ENCODE measurements at places on chromosomes 7 and 10.
A peak's percentile ranks its signal among the peaks of the same experiment; 100 is the strongest.

- no peak for DNase-seq
These were observed 551.8 kb downstream of the DNAJB6 start for GRCh38 chr7:157888579-157888978.

DNA sequence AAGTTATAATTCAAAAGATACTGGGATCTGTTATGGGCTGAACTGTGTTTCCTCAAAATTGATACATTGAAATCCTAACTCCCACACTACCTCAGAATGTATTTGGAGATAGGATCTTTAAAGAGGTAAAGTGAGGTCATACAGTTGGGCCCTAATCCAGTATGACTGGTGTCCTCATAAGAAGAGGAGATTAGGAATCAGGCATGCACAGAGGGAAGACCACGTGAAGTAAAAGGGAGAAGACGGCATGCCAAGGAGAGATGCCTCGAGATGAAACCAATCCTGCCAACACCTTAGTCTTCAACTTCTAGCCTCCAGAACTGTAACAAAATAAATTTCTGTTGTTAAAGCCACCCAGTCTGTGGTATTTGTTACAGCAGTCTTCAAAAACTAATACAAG, 5.9 kb upstream of the CFAP69 start:
- DNase-seq, result no peak

GRCh38 chr10:117530791-117531190, 11.8 kb upstream of the EMX2 start:
- no peak for DNase-seq

GRCh38 chr7:99927536-99927935, 1.9 kb downstream of the GJC3 start:
- no peak for DNase-seq

DNA sequence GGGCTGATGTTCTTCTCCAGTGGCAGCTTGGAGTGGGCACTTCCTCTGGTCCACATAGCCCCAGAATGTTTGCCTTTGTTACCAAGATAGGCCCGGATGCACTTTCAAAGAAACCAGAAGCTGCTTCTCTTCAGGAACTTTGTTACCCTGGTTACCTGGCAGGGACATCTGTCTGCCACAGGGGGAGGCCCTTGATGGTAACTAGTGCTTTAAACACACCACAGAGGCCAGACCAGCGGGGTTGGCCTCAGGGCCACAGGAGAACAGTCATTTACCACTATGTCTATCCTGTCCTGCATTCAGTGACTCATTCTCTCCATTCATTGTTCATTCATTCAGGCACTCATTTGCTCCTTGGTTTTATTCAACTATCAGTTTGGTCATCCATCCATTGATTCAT, 11.9 kb upstream of the PLEKHA1 start:
- DNase-seq, result no peak

DNA sequence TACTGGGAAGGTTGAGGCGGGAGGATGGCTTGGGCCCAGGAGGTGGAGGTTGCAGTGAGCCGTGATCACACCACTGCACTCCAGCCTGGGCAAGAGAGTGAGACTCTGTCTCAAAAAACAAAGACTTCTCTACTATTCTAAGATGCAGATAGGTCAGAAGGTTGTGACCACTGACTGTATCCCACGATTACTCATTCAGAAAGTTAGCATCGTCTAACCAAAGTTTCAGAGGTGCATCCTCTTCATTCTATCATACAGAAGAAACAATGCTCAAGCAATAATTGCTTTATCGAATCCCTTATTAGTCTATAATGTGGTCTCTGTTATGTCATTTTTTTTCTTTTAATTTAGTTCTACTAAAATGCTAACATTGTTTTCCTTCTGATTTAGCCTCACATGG, 348.7 kb upstream of the LRGUK start:
- no peak for DNase-seq

DNA sequence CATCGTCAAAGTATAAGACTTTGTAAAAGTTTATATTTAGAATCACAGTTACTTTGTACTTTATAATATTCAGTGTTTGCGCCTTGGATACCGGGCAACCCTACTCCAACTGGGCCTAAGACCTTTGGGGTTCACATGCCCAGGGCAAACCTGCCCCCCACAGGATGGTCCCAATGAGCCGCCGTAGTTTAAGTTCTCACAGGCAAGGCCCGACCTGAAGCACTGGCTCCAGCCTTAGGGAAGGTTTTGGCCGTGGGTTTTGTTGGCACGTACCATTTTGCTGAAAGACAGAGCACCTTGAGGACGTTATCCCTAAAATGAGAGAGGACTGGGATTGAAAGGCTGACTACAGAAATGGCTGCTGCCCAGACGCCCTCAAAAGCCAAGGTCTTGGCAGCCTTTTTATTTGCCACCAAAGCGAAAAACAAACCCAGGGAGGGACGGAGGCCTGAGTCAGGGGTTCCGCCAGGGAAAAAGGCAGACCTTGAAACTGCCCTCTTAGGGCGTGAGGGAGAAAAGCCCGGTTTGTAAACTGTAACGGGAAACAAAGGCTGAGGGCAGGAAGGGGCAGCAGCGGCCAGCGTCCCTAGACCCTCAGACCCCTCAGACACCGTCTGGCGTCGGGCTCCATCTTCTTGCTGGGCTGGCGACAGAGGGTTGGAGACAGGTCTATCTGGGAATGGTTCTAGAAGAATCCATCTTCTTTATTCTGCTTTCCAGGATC, at the start of gene CCDC172:
CCDC172 (plus strand) TSS at position 222 of the 724 bp plus-strand sequence. CDS start 564 bp downstream, outside the sequence.
- DNase-seq, result no peak

- no peak for DNase-seq
These were observed 17.8 kb downstream of the PYROXD2 start for GRCh38 chr10:98397089-98397600.

- DNase-seq, result no peak
These were observed 169.8 kb downstream of the SGMS1 start for GRCh38 chr10:50453940-50454339.

GRCh38 chr10:104540181-104540580, 100.9 kb upstream of the SORCS3 start:
- no peak for DNase-seq

GRCh38 chr7:132049462-132050304, 493.3 kb upstream of the PODXL start:
- peak; percentile 38 for DNase-seq

GRCh38 chr7:51639661-51640334, 323.2 kb upstream of the COBL start:
- no peak for DNase-seq

DNA sequence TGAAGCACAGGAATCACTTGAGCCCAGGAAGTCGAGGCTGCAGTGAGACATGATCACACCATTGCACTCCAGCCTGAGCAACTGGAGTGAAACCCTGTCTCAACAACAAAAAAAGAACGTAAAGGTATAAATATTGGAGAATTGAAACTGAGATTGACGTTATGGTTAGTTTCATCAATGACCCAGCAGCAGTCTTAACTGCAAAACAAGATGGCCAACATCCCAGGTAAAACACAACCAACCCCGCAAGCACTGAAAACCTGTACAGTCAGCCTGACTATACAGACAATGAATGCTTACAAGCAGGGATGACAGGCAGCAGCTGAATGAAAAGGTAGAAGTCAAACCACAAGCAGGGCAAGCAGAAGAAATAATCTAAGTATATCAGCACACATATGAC, 34.7 kb downstream of the WAPL start:
- no peak for DNase-seq

DNA sequence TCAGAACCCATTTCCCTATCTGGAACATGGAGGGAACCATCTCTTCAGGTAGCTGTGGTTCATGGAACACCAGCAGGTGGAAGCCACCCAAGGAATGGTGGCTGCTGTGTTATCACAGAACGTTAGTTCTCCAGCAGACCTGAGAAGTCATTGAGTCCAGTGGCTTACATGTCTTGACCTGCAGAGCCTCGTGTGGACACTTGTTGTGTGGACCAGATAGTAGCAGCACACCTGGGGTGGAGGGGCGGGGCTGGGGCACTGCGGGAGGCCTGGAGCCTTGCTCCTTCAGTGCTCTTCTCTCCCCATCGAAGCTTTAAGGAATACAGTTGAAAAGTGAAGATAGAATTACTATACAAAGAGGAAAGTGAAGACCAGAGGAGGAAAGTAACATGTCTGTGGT, 42.4 kb downstream of the VWA2 start:
- DNase-seq, result no peak

GRCh38 chr10:90992462-90992861, 71.6 kb upstream of the ANKRD1 start:
- no peak for DNase-seq

GRCh38 chr7:91812388-91812787, 68.1 kb downstream of the MTERF1 start:
- no peak for DNase-seq

- DNase-seq, result no peak
These were observed 6.5 kb upstream of the ERLIN1 start for GRCh38 chr10:100192350-100192749.

DNA sequence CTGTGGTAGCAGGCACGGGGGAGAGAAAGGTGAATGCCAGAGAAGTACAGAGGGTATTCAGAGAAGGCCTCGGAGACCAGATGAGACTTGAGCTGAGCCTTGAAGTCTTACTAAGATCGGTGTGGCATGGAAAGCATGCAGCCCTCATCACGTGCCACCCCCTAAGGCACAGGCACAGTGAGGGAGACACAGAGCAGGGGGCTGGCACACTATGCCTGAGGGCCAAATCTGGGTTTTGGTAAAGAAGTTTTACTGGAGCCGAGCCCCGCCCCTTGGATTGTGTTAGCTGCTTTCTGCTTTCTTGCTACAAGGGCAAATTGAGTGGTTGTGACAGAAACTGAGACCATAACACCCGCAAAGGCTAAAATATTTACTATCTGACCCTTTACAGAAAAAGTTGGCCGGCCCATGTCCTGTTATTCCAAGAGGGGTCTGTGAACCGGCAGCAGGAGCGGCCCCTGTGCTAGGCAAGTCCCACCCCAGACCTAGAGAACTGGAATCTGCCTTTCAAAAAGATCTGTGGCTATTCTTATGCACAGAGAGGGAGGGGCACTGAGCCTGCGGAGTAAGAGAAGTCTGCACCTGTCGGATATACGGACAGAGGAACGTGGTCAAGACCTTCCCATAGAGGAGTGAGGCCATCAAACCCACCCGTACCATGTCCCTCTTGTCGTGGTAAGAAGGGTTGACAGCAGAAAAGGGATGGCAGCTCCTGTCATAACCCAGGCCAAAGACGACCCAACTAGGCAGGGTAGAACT, 109.3 kb upstream of the RHEB start:
- no peak for DNase-seq

- DNase-seq, result no peak
These were observed 46.3 kb downstream of the MTPN start for GRCh38 chr7:135930565-135931461.

DNA sequence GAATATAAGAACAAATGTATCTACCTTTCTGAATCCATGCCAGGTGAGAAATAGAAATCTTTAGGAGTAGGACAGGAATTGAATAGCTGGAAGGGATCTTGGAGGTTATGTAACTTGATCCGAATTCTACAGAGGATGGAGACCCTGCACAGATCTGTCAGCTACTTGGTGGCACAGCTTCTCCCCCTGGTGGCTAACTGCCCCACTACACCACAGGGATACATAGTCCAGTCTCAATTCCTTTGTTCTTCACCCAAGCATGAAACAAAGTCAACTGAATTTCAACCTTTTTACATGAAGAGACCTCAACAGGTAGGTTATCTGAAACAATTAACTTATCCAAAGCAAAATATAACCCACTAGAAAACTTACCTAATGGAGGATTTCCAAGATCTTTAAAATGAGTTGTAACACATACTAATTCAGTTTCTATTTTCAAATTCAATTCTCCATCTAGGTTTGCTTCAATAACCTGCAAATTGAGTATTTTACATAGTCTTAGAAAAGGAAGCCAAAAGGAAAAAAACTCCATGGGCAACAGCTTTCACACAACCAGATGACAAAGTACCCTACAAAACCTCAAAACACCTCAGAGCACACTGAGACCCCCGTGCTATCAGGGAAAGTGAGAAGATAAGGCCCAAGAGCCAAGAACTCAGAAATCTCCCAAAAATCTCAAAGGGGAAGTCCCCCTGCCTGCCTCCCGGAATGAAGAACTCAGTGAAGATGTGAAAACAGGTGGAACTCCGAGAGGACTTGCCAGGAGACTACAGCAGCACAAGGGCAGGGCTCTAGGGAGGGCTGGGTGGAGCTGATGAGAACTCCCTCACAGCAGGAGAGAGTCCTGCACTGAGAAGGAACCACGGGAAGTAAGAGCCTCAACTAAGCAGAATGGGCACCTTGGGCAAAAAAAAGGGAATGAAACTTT, 10.3 kb downstream of the HUS1 start:
- peak; percentile 48 for DNase-seq

DNA sequence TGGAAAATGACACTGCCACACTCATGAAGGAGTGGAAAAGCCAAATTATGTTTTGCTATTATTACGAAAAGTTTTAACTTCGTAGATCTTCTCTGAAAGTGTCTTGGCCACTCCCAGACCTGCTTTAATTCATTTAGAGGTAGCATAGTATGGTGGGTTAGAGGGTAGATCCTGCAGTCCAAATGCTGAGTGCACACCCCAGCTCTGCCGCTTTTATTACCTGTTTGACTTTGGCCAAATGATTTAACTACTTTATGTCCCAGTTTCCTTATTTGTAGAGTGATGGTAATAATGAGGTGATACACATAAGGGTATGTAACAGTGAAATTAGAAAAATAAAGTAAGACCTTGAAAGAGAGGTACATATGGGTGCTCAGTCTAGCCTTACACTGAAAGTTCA, 23.6 kb upstream of the WAC start:
- DNase-seq, result no peak

DNA sequence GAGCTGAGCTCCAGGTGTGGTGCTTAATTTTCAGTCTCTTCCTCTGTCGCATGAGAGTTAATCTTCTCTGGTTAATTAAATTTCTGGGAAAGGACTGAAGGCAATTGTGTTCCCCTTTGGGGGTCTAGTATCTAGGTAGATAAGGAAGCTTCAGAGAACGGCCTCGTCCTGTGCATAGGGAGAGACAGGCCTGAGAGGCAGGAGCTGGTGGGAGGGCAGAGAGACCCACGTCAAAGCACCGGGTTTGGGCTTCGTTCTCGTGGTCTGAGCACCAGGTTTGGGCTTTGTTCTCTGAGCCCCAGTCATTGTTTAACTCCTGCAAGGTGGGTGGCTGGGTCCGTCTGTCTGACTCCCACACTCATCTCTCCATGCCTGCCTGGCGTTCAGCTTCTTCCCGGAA, 160.8 kb upstream of the PITRM1 start:
- DNase-seq, result no peak

GRCh38 chr10:132237871-132238270, 51.1 kb downstream of the DPYSL4 start:
- no peak for DNase-seq

Measured in erythroblast (primary cell).